ENCODE measurements at places on chromosomes 3 and 15. TPM values are rescaled to one million over a fixed set of nuclear protein-coding genes. Genes with fewer than 3 reads are reported as not detected.
A peak's percentile ranks its signal among the peaks of the same experiment; 100 is the strongest.

The CADPS gene
- total RNA-seq: not detected

The SHF gene
- total RNA-seq: 2.0 TPM

The IL17RB gene
- total RNA-seq: not detected

The GPX1 gene
- 326 TPM for total RNA-seq

The SLC22A14 gene
- total RNA-seq: not detected

The DNAH1 gene
- total RNA-seq: 1.1 TPM

GRCh38 chr3:143855183-143855582 lies 6.9 kb upstream of the SLC9A9 start:
- no peak for DNase-seq
- no peak overlapping the region for H3K27ac ChIP-seq
- no peaks in the 10 kb centered on the region for H3K36me3 ChIP-seq
- no peaks in the 10 kb centered on the region for H3K4me1 ChIP-seq
- no peak overlapping the region for H3K4me3 ChIP-seq

DNA sequence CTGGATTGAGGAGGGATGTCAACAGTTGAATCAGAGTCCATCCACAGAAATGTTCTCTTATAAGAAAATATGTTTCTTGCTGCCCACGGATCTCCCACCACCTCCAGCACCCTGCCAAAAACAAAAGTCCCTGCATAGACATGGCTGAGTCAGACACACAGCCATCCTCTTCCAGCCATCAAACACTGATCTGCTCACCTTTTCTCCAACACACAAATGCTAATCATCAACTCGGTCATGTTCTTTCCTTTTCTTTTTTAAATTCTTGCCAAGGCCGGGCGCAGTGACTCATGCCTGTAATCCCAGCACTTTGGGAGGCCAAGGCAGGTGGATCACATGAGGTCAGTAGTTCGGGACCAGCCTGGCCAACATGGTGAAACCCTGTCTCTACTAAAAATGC lies 110.7 kb upstream of the IL12A start:
- no peak for DNase-seq
- peaks cover 18% of the 10 kb centered on the region for H3K36me3 ChIP-seq
- peaks cover 9% of the 10 kb centered on the region for H3K4me1 ChIP-seq

DNA sequence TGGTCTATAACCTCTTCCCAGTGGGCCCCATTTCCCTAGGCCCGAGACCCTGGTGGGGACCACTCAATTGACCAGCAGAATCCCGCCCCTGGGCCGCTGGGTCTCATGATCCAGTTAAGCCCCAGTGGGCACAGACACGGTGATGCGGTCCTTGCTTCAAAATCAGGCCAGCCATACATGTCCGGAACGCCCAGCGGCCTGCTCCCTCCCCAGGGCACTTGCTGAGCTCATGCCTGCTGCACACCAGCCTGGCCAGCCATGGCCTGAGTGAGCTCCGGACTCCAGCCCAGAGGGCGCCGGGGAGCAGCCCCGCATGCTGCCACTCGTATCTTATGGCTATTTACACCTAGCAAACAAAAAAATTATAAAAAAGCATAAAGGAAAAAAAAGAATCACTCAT lies 34.4 kb upstream of the IQSEC1 start:
- H3K4me3 ChIP-seq: no peak overlapping the region
- no peaks in the 10 kb centered on the region for H3K36me3 ChIP-seq
- no peaks in the 10 kb centered on the region for H3K4me1 ChIP-seq
- no peak overlapping the region for H3K27ac ChIP-seq
- no peaks in the 10 kb centered on the region for H3K27me3 ChIP-seq

GRCh38 chr15:62391641-62392262 lies 226.7 kb upstream of the C2CD4B start:
- peak; percentile 58 for DNase-seq
- H3K36me3 ChIP-seq: peaks cover 4% of the 10 kb centered on the region
- H3K4me1 ChIP-seq: peaks cover 19% of the 10 kb centered on the region
- H3K27ac ChIP-seq: peak overlapping the region; percentile 35
- H3K4me3 ChIP-seq: peak overlapping the region; percentile 77

DNA sequence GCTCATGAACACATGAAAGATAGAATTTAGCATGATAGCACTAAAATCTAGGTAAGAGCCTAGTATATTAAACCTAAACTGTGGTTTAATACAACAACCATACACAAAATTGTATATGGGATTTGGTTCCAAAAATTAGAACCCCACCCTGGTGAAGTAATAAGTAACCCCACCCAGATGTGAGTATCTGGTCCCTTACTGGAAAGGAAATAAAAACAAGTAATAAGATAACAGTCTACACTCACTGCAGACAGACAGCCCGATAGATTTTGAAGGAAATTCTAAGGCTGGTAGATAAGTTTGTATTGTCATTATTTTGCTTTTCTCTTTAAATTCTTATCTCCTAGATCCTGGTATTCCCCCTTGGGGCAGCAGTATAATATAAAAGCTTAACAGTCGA lies 184.9 kb downstream of the ZBTB20 start:
- no peak overlapping the region for H3K27ac ChIP-seq
- H3K27me3 ChIP-seq: no peaks in the 10 kb centered on the region
- no peaks in the 10 kb centered on the region for H3K4me1 ChIP-seq
- no peak for DNase-seq
- no peaks in the 10 kb centered on the region for H3K36me3 ChIP-seq

GRCh38 chr3:5657106-5657505 lies 469.6 kb downstream of the EDEM1 start:
- DNase-seq: no peak
- H3K36me3 ChIP-seq: no peaks in the 10 kb centered on the region
- H3K4me1 ChIP-seq: no peaks in the 10 kb centered on the region
- H3K27me3 ChIP-seq: no peaks in the 10 kb centered on the region
- H3K27ac ChIP-seq: no peak overlapping the region

DNA sequence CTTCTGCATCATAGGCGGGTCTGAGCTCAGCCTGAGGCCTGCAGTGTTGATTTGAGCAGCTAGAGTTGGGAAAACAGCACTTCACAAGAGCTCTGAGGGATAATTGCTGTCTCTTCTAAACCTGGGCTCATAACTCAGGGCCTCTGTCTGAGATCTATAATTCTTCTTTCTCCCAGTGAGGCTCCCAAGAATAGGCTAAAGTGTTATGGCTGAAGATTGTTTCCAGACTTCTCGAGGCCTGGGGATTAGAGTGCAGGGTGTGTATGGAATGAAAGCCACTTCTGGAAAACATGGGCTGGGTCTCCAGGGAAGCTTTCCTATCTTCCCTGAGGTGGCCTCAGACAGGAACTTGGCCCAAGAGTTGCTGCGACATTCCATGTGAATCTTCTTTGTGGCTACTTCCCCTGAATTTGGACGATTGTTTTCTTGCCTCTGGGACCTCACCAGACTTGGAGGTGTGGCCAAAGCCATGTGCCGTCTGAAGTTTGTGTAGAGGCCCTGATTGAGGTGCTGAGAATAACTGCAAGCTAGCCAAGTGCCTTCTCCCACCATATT lies 26.5 kb downstream of the MTMR14 start:
- peaks cover 7% of the 10 kb centered on the region for H3K4me1 ChIP-seq
- DNase-seq: no peak
- no peak overlapping the region for H3K27ac ChIP-seq
- H3K4me3 ChIP-seq: no peak overlapping the region
- H3K27me3 ChIP-seq: no peaks in the 10 kb centered on the region

DNA sequence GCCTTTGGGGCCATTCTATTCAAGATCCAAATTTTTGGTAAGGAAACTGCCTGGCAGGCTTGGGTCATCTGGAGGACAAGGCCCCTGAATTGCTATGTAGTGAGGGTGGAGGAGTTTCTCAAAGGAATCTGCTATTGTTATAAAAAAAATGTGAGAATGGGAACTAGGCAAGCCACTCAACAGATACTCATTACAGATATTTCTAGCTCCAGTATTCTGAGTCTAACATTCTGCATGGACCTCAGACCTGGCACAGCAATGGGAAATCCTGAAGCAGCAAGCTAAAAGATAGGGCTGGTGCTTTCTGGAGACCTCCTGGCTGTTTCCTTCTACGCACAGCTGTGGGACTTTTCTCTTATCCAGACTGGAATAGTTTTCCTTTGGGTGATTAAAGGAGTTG lies 430.7 kb upstream of the RBMS3 start:
- DNase-seq: no peak
- H3K36me3 ChIP-seq: no peaks in the 10 kb centered on the region
- no peak overlapping the region for H3K4me3 ChIP-seq
